HCT116 (cell line): ENCODE measurements at places on chromosomes 16 and 17. TPM values are rescaled to one million over a fixed set of nuclear protein-coding genes. Genes with fewer than 3 reads are reported as not detected.

Gene PABPN1L
- total RNA-seq = 0.57 TPM

Gene SBK1
- total RNA-seq = 19.2 TPM

Gene ACSM3
- total RNA-seq = 15.0 TPM

DNA sequence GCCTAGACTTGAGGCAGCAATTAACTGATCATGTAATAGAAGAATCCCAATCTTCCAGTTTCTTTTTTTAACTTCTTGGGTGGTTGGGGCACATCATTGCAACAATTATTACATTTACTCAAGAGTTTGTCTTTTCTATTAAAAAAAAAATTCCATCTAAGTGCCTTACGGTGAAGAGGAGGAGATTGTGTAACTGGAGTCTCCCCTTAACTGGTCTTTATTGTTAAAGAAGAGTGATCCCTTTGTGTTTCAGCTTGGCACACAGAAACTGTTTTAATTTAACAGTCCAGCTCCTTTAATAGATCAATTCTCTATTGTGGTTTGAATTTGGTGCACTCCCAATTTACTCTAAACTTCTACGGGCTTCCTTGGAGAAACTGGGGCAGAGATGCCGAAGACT lies 75.2 kb downstream of the FTO start:
- DNase-seq = no peak
- H3K27ac ChIP-seq = no peak overlapping the region
- no peaks in the 10 kb centered on the region for H3K27me3 ChIP-seq
- H3K36me3 ChIP-seq = no peaks in the 10 kb centered on the region

DNA sequence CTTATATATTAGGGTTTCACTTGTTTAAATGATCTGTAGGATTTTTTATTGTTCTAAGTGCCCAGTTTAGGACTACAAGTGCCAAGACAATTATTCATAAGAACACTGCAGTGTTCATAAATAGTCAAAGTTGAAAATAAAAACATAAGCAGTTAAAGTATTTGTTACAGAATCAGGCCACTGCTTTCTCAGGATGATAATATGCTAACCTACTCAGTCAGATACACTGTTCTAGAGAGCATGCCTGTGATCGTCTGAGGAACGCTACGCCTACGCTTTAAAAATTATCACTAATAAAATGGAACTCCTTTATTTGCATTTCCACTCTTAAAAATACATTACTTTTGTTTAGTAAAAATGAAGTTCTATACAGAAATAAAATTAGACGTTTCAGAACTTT lies 37.4 kb upstream of the TRAP1 start:
- no peak for DNase-seq
- H3K4me1 ChIP-seq = no peaks in the 10 kb centered on the region
- no peak overlapping the region for H3K27ac ChIP-seq

- peaks cover 14% of the 10 kb centered on the region for H3K4me1 ChIP-seq
- no peaks in the 10 kb centered on the region for H3K36me3 ChIP-seq
- H3K27me3 ChIP-seq = no peaks in the 10 kb centered on the region
- H3K4me3 ChIP-seq = no peak overlapping the region
- no peak overlapping the region for H3K27ac ChIP-seq
These were observed 28.6 kb upstream of the UBE2G1 start for GRCh38 chr17:4395111-4395478.

GRCh38 chr17:53321651-53322050 lies 501.1 kb upstream of the KIF2B start:
- H3K27me3 ChIP-seq = no peaks in the 10 kb centered on the region
- H3K27ac ChIP-seq = no peak overlapping the region
- DNase-seq = no peak
- no peaks in the 10 kb centered on the region; the same call in 1 of the 2 replicates for H3K36me3 ChIP-seq
- no peak overlapping the region for H3K4me3 ChIP-seq

- peak; percentile 70 for DNase-seq
- H3K4me3 ChIP-seq = no peak overlapping the region
- no peaks in the 10 kb centered on the region for H3K27me3 ChIP-seq
- H3K27ac ChIP-seq = no peak overlapping the region; the same call in 1 of the 2 replicates
These were observed 2.4 kb upstream of the USP36 start for GRCh38 chr17:78842881-78843565.

GRCh38 chr16:88770461-88771293 lies 14.3 kb downstream of the PIEZO1 start:
- no peaks in the 10 kb centered on the region for H3K36me3 ChIP-seq
- DNase-seq = peak; percentile 78
- H3K4me3 ChIP-seq = peak overlapping the region; percentile 34
- peaks cover 99% of the 10 kb centered on the region for H3K4me1 ChIP-seq
- no peaks in the 10 kb centered on the region for H3K27me3 ChIP-seq
- H3K27ac ChIP-seq = peak overlapping the region; percentile 92
